ENCODE measurements at places on chromosomes 5 and 9. TPM values are rescaled to one million over a fixed set of nuclear protein-coding genes. Genes with fewer than 3 reads are reported as not detected.

SLC25A48 gene
- polyA plus RNA-seq, result not detected

EPB41L4B gene
- not detected for polyA plus RNA-seq

TLX3 gene
- polyA plus RNA-seq, result not detected

SNCB gene
- polyA plus RNA-seq, result not detected

SAXO1 gene
- not detected for polyA plus RNA-seq

RNF183 gene
- polyA plus RNA-seq, result not detected

CATSPER3 gene
- 0.32 TPM for polyA plus RNA-seq

CARD9 gene
- 34.3 TPM for polyA plus RNA-seq

ARID3C gene
- polyA plus RNA-seq, result not detected

LCN1 gene
- not detected for polyA plus RNA-seq

PNPLA7 gene
- 1.1 TPM for polyA plus RNA-seq

FAT2 gene
- polyA plus RNA-seq, result not detected

RMRP gene
- polyA plus RNA-seq, result not detected

LRRC19 gene
- not detected for polyA plus RNA-seq

PCDHGA11 gene
- not detected for polyA plus RNA-seq

PCDHB8 gene
- polyA plus RNA-seq, result not detected

CDH10 gene
- polyA plus RNA-seq, result not detected

OLFML2A gene
- polyA plus RNA-seq, result 0.25 TPM

BNC2 gene
- 0.01 TPM for polyA plus RNA-seq

ARHGEF39 gene
- 0.13 TPM for polyA plus RNA-seq

RNF180 gene
- not detected for polyA plus RNA-seq

CDX1 gene
- polyA plus RNA-seq, result not detected

SLC35D2 gene
- polyA plus RNA-seq, result 14.8 TPM

ASTN2 gene
- polyA plus RNA-seq, result not detected
